ENCODE measurements at places on chromosomes 3 and 15. TPM values are rescaled to one million over a fixed set of nuclear protein-coding genes. Genes with fewer than 3 reads are reported as not detected.

GRCh38 chr3:94066506-94067500 lies 3.9 kb downstream of the NSUN3 start:
- no peak for DNase-seq

The MST1R gene
- polyA plus RNA-seq, result 0.62 TPM

The USF3 gene
- polyA plus RNA-seq, result 19.0 TPM

GRCh38 chr3:49386056-49386756 lies 25.6 kb downstream of the RHOA start:
- DNase-seq, result no peak

DNA sequence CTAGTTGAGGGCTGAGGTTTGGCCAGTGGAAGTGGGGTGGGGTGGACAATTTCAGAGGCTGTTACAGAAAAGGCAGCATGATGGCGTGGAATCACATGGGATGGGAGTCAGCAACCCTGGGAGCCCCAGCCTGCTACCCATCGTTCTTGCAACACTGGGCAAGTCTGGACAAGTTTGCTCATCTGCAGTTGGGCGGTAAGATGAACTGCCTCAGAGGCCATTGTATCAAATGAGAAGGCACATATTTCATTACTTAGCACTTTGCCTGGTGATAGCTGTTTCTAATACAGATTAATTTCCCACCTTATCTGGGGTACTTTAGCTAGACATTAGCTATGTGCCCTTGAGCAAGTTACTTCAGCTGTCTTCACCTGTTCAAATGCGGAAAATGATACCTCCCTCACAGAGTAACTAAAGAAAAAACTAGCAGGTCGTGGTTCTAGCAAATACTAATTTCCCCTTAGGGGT lies 248.9 kb downstream of the THSD4 start:
- no peak for DNase-seq

The PARP16 gene
- polyA plus RNA-seq, result 15.4 TPM

The SPINK8 gene
- polyA plus RNA-seq, result 0.37 TPM

The CADPS gene
- 2.4 TPM for polyA plus RNA-seq

DNA sequence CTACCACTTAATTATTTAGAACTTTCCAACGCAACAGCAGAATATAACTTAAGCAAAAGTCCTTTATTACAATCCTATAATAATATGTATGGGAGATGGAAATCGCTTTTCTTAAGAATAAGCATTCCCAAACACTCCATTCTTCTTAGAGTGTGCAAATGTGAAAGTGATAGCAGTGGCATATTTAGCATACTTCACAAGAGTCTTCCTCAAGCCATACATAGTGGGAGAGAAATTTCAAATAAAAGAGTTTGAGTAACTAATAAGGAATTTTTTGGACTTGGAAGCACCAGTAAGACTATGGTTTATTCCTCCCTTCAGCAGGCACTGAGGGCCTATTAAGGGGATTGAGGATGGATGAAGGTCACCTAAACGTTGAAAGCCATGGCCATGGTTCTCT lies 22.1 kb upstream of the BNC1 start:
- no peak for DNase-seq

DNA sequence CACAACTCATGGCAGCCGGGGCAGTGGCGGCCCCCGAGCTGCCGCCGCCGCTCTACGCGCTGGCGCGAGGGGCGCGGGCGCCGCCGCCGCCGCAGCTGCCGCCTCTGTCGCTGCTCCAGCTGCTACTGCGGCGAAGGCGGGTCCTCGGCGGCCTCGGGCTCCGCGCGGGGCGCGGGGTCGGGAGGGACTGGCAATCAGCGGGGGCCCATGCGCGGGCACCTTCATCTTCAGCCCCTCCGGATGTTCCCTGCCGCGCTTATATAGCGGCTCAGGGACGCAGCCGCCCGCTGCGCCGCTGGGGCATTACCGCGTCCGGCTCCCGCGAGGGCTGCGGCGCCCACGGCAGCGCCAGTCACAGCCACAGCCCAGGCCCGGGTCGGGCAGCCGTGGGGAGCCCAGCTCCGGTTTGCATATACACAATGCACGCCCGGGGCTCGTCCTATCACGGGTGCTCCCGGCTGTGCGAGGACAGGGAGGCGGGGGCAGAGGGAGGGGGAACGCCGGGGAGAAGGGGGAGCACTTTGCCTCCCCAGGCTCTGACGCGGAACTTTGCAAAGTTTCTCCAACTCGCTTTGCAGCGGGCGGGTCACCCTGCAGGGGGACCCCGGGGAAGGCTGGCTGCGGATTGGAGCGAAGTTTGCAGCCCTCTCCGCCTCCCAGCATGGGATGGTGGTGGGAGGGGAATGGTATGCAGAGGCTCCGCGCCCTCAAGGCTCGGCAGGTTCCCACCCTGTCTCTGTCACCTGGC lies at the start of gene VGLL3:
Gene VGLL3, minus strand, starts transcription at position 416 of the 748 bp plus-strand sequence. Its CDS starts 406 bp downstream, at position 10.
- DNase-seq, result no peak

- no peak for DNase-seq
Measured at GRCh38 chr3:76383781-76384180, 598.4 kb upstream of the ZNF717 start.

The CEP70 gene
- polyA plus RNA-seq, result 36.4 TPM

GRCh38 chr3:9074079-9074478 lies 110.8 kb upstream of the RAD18 start:
- no peak for DNase-seq

- no peak for DNase-seq
Measured at GRCh38 chr15:57819646-57820045, 113.1 kb downstream of the POLR2M start.

DNA sequence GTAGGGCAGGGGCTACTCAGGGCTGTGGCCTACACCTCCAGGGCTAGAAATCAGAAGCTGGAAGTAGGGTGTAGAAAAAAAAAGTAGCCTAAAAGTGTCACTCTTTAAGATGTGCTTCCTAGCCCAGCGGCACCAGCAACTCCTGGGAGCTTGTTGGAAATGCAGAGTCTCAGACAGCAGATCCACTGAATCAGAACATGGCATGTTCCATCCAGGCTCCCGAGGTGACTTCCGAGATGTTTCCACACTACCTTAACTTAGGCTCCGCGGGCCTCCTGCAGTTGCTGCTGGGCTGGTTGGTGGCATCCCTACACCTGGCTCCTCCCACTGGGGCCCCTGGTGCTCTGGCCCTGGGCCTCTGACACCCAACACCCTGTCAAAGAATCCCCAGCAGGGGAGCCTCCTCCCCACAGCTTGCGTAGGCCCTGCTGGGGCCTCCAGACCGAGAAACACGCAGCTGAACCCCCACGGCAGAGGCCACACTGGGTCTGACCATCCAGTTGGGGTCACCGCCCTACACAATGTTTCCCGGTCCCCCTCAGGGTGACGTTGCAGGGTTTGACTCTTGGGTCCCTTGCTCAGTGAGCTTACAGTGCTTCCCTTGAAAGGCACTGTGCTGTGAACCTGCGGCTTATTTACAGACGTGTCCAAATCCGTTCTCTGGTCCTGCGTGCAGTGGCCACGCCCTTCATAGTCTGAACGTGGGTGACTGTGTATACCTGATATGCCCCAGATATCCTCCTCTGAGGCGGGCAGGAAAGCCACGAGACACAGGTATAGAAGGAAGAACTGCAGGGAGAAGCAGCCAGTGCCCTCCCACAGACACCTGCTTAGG lies 46.5 kb downstream of the FAM174B start:
- no peak for DNase-seq

DNA sequence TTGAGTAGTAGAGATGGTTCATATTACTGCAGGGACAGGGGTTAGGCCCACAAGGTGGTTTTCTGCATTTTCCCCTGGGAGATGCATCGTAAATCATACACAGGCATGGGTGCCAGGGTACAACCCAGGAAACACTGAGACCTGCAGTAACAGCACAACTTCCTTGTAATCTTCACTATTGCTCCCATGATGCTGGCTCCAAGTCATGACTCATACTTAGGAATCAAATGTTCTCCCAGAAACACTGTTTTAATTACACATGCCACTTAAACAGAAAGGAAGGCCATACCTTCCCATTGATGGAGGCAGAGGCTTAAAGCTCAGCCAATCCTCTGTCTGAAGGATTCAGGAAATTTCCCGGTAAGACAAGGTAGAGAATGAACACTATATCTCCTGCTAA lies 106.5 kb downstream of the ERC2 start:
- DNase-seq, result no peak

GRCh38 chr3:125051715-125052581 lies 3.8 kb downstream of the HEG1 start:
- DNase-seq, result no peak

GRCh38 chr3:37988931-37989525 lies 1.6 kb upstream of the VILL start:
- no peak for DNase-seq

- DNase-seq, result no peak
Measured at GRCh38 chr3:101010296-101010695, 17.1 kb upstream of the ABI3BP start.

- no peak for DNase-seq
Measured at GRCh38 chr15:36645106-36645505, 65.7 kb downstream of the CDIN1 start.

The STRIT1 gene
- 1.9 TPM for polyA plus RNA-seq

The ALPK3 gene
- polyA plus RNA-seq, result 12.5 TPM

DNA sequence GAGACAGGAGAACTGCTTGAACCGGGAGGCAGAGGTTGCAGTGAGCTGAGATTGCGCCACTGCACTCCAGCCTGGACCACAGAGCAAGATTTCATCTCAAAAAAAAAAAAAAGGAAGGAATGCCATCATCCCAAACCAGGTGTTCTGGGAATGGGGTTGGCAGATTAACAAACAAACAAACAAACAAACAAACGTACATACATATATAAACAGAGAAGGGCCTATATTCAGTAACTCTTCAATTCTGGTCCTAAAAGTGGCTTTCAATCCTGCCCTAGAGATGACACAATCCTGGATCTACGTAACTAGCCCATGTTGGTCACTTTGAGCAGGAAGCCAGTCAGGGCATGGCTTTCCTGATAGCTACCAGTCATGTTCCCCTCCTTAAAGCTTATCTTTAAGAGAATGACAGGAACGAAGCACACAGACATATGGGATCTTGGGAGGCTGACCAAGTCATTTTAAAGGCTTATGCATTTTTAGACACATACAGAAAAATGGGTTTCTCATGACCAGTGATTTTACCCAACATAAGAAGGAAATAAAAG lies 29.9 kb upstream of the RAB11A start:
- no peak for DNase-seq

GRCh38 chr3:96622878-96623277 lies 191.5 kb upstream of the EPHA6 start:
- no peak for DNase-seq

DNA sequence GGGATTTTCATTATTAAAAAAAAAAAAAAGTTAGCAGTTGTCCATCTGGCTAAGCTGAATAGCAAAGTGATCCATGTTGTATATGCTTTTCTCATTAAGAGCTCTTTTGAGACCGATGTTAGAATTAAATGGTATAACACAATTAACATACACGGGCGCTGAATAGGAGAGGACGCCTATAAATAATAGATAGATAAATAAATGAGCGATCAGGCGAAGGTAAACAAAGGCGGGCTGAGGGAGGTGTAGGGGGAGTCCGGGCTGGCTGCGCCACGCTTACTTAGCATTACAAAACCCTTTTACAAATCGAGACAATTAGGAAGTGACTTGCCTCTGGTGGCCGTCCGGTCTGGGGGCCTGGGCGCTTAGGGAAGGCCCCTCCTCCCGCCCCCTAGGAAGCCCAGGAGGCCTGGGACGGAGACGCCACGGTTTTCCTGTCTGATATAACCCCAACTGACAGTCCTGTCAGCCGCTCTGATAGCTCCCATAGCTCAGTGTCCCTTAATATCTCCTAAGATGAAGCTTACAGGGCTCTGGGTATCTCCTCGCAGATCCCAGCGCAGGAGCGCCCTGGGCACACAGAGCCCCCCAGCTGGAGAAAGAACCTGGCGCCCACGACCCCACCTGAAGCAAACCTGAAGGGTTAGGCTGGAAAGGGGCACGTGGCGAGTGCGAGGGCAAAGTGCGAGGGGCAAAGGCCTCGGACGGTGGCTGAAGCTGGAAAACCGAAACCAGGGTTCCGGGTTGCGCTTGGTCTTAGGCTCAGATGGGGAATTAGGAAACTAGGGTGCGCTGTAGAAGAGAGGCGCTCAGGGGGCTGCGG lies 3.6 kb downstream of the SOX14 start:
- no peak for DNase-seq

The SLC12A1 gene
- 418 TPM for polyA plus RNA-seq

The FETUB gene
- polyA plus RNA-seq, result not detected

The CNTN4 gene
- 28.5 TPM for polyA plus RNA-seq

The PP2D1 gene
- polyA plus RNA-seq, result 0.40 TPM

The ST3GAL6 gene
- polyA plus RNA-seq, result 77.0 TPM

DNA sequence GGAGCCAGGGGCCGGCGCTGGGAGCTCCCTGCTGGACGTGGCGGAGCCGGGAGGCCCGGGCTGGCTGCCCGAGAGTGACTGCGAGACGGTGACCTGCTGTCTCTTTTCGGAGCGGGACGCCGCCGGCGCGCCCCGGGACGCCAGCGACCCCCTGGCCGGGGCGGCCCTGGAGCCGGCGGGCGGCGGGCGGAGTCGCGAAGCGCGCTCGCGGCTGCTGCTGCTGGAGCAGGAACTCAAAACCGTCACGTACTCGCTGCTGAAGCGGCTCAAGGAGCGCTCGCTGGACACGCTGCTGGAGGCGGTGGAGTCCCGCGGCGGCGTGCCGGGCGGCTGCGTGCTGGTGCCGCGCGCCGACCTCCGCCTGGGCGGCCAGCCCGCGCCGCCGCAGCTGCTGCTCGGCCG lies 1.5 kb downstream of the SMAD6 start:
- no peak for DNase-seq

- DNase-seq, result no peak
Measured at GRCh38 chr3:172518929-172519640, 4.1 kb downstream of the TNFSF10 start.

Data from right renal cortex interstitium (tissue), 3 donors.